Hematopoietic multipotent progenitor cell treated with erythropoietin and hydrocortisone succinate and interleukin-3 and kit ligand, for 8 days (in vitro differentiated cells): ENCODE measurements at places on chromosomes 2 and 18.

DNA sequence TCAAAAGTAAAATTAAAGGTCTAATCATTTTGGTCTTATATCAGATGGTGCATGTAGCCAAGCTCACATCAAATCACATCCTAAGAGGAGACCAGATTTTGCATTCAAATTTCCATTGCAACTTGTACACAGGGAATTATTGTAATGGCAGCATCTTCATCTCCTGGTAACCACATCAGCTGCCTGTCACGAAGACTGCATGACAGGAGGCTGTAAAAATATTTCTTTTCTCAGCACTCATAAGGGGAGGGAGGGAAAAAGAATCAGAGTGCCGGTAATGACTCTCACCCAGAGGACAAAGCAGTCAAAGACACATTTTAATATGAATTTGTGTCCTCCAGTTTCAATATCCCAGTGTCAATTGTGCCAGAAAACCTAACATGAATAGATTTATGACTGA, 216.7 kb downstream of the TMEM163 start:
- DNase-seq: no peak

DNA sequence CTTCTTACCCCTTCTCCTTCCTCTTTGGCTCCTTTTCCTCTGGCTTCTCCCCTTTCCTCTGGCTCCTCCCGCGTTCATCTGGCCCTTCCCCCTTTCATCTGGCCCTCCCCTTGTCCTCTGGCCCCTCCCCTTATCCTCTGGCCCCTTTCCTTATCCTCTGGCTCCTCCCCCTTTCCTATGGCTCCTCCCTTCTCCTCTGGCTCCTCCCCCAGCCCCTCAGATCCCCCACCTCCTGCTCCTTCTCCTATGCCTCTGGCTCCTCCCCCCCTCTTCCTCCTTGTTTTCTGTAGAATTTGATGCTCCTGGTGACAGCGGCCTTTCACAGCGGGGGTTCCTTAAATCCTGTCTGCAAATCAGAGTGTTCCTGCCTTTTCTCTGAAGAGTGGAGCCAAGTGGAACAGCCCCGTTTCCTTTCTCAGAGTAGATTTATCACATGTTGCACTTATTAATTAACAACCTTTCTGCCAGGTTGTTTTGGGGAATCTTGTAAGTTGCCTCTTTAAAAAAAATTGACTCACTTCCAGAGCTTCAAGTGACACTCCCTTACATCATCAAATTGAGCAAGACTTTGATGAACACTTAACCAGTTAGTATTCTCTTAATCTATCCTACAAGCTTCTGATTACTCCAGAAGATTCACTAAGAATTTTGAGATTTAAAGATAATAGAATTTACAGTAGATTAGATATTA, 27.9 kb downstream of the FABP1 start:
- no peak for DNase-seq

DNA sequence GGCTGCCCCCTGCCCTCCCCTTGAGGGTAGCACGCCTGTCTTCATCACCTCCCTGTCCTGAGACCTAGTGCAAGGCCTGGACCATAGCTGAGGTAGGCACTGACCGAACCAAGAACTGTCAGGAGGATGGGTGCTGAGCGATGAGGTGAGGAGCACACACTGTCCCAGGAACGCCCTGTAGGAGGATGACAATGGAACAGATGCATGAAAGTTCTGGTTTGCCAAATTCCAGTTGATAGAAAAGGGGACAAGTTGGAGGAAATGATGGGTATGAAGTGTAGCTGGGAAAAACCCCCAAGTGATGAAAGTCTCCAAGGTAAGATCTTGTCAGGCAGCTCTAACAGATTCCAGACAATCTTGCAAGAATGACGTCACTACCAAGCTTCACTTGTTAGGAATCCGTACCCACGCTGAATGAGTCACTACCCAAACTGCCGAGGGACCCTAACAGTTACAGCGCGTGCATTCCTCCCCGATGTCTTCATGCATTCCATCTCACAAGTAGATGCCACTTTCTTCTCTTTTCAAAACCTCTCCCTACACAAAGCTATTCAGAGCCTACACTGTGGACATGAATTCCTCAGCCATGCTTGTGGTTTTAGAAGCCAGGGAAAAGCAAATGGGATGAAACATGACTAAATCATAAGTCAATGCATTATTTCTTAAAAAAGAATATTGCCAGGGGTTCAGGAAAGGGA, 27.6 kb downstream of the MRPL33 start:
- no peak for DNase-seq

- peak; percentile 71 for DNase-seq
These were observed 8.5 kb downstream of the IRS1 start for GRCh38 chr2:226791056-226791486.

DNA sequence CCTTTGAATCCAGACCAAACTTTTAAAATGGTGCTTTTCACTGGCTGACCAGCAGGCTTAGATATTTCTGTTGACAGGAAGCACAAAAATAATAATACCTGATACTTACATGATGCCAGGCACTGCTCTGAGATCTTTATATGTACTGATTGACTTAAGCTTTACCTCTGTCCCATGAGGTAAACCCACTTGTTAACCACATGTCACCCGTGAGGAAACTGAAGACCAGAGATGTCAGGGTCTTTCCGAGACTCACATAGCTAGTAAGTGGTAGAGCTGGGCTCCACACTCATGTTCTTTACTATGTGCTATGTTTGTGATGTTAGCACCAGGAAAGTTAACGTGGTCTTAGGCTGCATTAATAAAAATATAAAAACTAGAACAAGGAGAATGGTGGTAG, 297.7 kb downstream of the PLCL1 start:
- no peak for DNase-seq

DNA sequence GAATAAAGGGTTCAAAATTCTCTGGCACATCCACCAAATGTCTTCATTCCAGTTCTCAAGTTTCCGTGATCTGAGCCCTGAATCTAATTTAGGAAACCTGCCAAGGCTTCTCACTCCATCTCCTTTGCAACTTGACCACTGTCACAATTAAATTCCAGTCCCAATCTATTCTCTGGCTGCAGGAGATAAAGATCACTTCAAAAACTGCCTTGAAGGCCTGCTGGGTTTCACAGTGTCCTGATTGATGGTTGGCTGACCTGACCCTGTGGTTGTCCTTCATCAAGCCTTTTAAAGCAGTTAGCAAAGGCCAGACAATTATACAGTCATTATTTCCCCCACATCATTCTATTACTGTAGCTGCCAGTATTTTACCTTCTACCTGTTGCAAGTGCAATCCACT, 60.3 kb upstream of the DNAJC10 start:
- DNase-seq: no peak
